ENCODE measurements at places on chromosomes 7 and 10.

DNA sequence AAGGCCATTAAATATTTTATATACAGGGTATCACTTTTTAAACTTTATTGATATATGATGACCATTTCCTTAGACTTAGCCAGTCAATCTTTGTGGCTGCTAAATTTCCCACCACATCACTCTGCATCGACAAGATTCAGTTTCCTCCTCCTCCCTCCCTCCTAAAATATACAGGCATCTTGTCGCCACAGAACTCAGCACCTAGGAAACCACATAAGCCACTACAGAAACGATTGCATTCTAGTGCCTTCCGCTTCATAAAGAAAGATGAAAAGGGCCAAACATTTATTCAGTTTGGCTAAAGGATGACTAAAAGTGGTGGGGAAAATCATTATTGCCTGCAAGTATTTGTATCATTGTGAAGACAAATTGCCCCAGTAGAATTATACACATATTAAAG is 30.7 kb downstream of the ERCC6 start:
- peaks cover 14% of the 10 kb centered on the region for H3K4me1 ChIP-seq
- no peak overlapping the region for H3K4me3 ChIP-seq
- no peak overlapping the region for H3K27ac ChIP-seq
- H3K27me3 ChIP-seq: no peaks in the 10 kb centered on the region
- H3K36me3 ChIP-seq: peaks cover 7% of the 10 kb centered on the region

- H3K27ac ChIP-seq: no peak overlapping the region
- H3K4me3 ChIP-seq: no peak overlapping the region
- H3K4me1 ChIP-seq: peaks cover 11% of the 10 kb centered on the region
These were observed 133.4 kb downstream of the MAD1L1 start for GRCh38 chr7:2099048-2099957.

GRCh38 chr10:6625428-6625827 is 45.4 kb upstream of the PRKCQ start:
- no peak overlapping the region for H3K4me3 ChIP-seq
- no peaks in the 10 kb centered on the region for H3K4me1 ChIP-seq
- no peak overlapping the region for H3K27ac ChIP-seq
- H3K27me3 ChIP-seq: no peaks in the 10 kb centered on the region
- H3K36me3 ChIP-seq: no peaks in the 10 kb centered on the region

GRCh38 chr7:147197006-147197405 is 1080.4 kb downstream of the CNTNAP2 start:
- H3K4me3 ChIP-seq: no peak overlapping the region
- H3K4me1 ChIP-seq: no peaks in the 10 kb centered on the region
- H3K27ac ChIP-seq: no peak overlapping the region
- H3K36me3 ChIP-seq: no peaks in the 10 kb centered on the region

DNA sequence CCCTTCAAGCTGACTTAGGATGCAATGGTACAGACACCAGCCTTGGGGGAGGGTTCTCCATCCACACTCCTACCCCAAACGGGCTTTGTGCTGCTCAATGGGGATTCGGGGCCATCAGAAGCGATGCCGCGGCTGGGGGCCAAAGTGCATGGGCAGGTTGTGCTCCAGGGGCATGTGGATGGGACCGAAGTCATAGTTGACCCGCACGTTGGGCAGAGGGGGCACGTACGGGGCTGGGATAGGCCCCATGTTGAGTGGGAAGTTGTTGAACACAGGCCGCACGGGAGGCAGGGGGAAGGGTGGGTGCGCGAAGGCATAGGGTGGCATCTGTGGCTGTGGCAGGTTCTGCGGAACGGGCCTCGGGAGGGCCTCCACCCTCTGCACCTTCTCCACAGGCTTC is 158.7 kb downstream of the RNF216 start:
- H3K27me3 ChIP-seq: no peaks in the 10 kb centered on the region
- H3K27ac ChIP-seq: no peak overlapping the region
- DNase-seq: no peak
- no peak overlapping the region for H3K4me3 ChIP-seq

GRCh38 chr7:116588225-116588624 is 63.4 kb downstream of the CAV1 start:
- DNase-seq: no peak
- H3K4me1 ChIP-seq: peaks cover 26% of the 10 kb centered on the region
- no peak overlapping the region for H3K27ac ChIP-seq
- no peaks in the 10 kb centered on the region for H3K36me3 ChIP-seq
- H3K4me3 ChIP-seq: no peak overlapping the region

DNA sequence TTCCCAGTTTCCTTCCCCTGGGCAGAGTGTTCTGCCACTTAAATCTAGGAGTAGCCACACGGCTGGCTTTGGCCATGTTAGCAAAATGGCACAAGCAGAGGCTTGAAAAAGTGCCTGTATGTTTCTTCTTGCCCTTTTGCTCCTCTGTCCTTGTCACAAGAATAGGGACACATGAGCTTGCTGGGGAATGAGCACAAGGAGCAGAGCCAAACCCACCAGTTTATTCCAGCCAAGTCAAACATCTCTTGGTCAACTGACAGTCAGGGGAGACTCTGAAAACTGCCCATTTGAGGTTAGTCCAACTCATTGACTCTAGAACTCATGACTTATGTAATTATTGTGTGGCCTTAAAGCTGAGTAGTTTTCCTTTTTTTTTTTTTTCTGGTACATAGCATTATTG is 739.7 kb upstream of the FZD8 start:
- no peak overlapping the region for H3K4me3 ChIP-seq
- H3K27me3 ChIP-seq: no peaks in the 10 kb centered on the region
- no peaks in the 10 kb centered on the region for H3K36me3 ChIP-seq
- no peak overlapping the region for H3K27ac ChIP-seq
- no peak for DNase-seq
- no peaks in the 10 kb centered on the region for H3K4me1 ChIP-seq

- no peak overlapping the region for H3K27ac ChIP-seq
- H3K36me3 ChIP-seq: no peaks in the 10 kb centered on the region
- no peak for DNase-seq
- peaks cover 5% of the 10 kb centered on the region for H3K27me3 ChIP-seq
These were observed 9.8 kb downstream of the CDHR1 start for GRCh38 chr10:84204122-84204521.

GRCh38 chr7:137544453-137545058 is 201.0 kb upstream of the PTN start:
- H3K27ac ChIP-seq: no peak overlapping the region
- DNase-seq: no peak
- H3K27me3 ChIP-seq: no peaks in the 10 kb centered on the region
- H3K36me3 ChIP-seq: no peaks in the 10 kb centered on the region
- H3K4me1 ChIP-seq: no peaks in the 10 kb centered on the region
- H3K4me3 ChIP-seq: no peak overlapping the region

- H3K4me3 ChIP-seq: no peak overlapping the region
- H3K27ac ChIP-seq: no peak overlapping the region
- H3K27me3 ChIP-seq: no peaks in the 10 kb centered on the region
These were observed 56.5 kb downstream of the MMRN2 start for GRCh38 chr10:86900955-86901354.

- H3K4me3 ChIP-seq: no peak overlapping the region
- H3K27me3 ChIP-seq: no peaks in the 10 kb centered on the region
- no peak for DNase-seq
- H3K27ac ChIP-seq: no peak overlapping the region
- H3K36me3 ChIP-seq: no peaks in the 10 kb centered on the region
These were observed 26.8 kb upstream of the CABCOCO1 start for GRCh38 chr10:61635932-61636331.

- peaks cover 2% of the 10 kb centered on the region for H3K36me3 ChIP-seq
- no peaks in the 10 kb centered on the region for H3K27me3 ChIP-seq
- peaks cover 38% of the 10 kb centered on the region for H3K4me1 ChIP-seq
- no peak overlapping the region for H3K27ac ChIP-seq
- DNase-seq: no peak
- H3K4me3 ChIP-seq: no peak overlapping the region
These were observed 126.0 kb downstream of the PARD3 start for GRCh38 chr10:34689053-34689452.

- no peak overlapping the region for H3K27ac ChIP-seq
- no peak overlapping the region for H3K4me3 ChIP-seq
- no peak for DNase-seq
- no peaks in the 10 kb centered on the region for H3K36me3 ChIP-seq
These were observed 323.3 kb upstream of the LRRN3 start for GRCh38 chr7:110767550-110768110.

DNA sequence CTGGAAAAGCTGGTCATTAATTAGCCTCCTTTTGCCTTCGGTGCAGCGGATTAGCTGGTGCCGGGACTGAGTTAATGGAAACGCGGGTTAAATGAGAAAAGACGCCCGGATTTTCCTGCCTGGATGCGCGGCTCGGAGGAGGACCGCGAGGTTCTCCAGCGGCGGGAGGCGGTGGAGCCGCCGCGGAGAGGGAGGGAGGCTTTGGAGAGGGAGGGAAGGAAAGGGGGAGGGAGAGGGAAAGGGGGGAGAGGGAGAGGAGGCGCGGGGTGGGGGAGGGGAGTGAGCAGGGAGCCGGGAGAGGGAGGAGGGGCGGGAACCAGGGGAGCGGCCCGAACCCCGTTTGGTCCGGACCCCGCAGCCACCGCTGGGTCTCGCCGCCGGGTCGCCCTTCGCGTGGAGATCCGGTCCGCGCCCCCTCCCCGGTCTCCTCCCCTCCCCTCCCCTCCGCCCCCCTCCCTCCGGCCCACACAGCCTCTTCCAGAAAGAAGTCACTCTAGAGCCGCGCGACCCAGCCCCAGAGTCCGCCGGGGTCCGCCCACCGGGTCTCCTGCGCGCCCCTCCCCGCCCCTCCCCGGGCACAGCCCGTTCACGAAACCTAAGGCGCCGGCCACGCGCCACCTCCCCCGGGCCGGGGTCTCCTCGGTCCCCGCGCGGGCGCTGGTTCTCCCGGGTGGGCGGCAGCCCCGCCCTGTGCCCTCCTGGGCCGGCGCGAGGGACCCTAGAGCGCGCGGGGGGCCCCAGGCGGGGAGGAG is 347.5 kb downstream of the DNAJB6 start:
- H3K4me3 ChIP-seq: peak overlapping the region; percentile 17
- no peak overlapping the region for H3K27ac ChIP-seq
- H3K4me1 ChIP-seq: peaks cover 23% of the 10 kb centered on the region
- peak; percentile 45 for DNase-seq
- no peaks in the 10 kb centered on the region for H3K36me3 ChIP-seq

DNA sequence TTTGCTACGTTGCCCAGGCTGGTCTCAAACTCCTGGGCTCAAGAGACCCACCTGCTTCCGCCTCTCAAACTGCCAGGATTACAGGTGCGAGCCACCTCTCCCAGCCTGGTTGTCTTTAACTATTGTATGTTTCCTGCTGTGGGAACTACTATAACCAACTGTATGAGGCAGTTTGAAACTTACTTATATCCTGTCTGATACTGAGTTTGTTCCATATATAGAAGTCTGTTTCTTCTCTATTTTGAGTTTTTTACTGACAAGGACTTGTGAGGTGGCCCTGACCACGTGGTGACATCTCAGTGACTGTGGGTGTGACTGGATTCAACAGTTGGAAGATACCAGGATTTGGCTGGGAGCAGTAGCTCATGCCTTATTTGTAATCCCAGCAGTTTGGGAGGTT is 14.2 kb downstream of the FBH1 start:
- no peaks in the 10 kb centered on the region for H3K4me1 ChIP-seq
- no peak overlapping the region for H3K4me3 ChIP-seq
- H3K36me3 ChIP-seq: peaks cover 22% of the 10 kb centered on the region
- DNase-seq: no peak
- H3K27me3 ChIP-seq: no peaks in the 10 kb centered on the region
- no peak overlapping the region for H3K27ac ChIP-seq

DNA sequence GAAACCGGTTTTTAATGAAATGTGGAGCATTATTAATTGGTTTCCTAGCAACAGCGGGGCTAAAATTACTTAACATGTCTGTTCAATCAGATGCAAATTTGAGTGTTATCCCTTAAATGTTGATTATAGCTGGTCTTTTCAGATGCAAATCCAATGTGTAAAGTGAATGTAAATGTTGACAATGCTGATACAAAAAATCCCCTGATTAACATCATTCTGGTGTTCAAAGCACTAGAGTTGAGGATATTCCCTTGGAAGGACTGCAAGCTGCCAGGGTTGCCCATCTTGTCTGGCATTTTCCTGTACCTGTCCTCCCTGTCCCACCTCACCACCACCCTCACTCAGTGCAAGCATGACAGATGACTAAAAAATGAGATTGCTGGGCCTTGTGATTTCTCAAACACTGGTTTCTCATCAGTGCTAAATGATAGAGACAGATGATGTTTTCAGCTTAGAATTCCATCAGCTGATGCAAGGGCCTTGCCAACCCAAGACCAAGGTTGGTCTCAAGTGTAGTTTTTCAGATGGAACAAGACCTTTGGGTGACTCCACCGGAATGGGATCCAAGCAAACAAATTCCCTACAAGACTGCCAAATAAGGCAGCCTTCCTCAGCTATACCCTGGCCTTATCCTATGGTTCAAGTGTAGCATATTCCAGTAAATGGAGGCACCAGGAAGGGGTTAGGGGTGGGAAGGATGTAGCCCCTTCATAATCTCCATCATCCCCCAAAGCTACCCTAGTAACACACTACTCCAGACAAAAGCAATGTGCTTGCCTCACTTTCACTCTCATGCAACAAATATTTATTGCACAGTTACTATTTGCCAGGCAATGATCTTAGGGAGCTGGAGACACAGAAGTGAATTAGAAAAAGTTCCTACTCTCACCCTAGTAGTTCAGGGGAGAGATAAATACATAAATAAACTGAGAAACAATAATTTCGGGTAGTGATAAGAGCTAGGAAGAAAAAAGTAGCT is 54.9 kb downstream of the JAZF1 start:
- no peaks in the 10 kb centered on the region for H3K36me3 ChIP-seq
- no peak overlapping the region for H3K4me3 ChIP-seq
- peak overlapping the region; percentile 18 for H3K27ac ChIP-seq

DNA sequence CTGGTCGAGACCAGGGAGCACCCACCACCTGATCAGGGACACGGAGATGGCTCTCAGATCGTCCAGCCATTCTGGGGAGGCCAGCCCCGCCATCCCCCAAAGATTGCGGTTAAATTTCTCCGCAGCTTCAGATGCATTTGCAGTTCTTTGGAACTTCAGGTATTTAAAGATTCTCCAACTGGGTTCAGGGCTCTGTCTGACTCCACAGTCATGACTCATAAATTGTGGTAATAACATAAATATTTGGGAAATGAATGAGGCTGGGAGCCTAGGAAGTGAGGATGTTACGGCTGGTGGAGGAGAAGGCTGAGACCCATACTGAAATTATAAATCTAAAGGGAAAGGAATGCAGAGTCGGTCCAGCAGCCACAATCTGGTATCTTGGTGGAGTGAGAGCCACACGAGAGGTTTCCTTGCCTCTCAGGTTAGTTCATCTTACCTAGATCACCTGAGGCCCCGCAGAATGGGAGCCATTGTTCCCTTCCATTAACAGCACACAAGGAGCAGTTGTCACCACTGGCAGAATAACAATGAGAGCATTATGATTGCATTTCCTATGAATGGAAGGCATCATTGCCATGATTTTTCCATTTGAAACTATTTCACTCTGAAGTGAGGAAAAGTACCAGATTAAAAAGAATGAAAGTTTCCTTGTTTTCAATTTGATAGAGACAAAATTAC is 26.7 kb upstream of the DNAJB6 start:
- no peaks in the 10 kb centered on the region for H3K27me3 ChIP-seq
- H3K4me3 ChIP-seq: no peak overlapping the region
- peaks cover 17% of the 10 kb centered on the region for H3K4me1 ChIP-seq
- no peak for DNase-seq
- H3K36me3 ChIP-seq: no peaks in the 10 kb centered on the region
- peak overlapping the region; percentile 67 for H3K27ac ChIP-seq

GRCh38 chr10:34661580-34661979 is 153.5 kb downstream of the PARD3 start:
- H3K36me3 ChIP-seq: no peaks in the 10 kb centered on the region
- peaks cover 54% of the 10 kb centered on the region for H3K4me1 ChIP-seq
- no peak overlapping the region for H3K4me3 ChIP-seq
- no peak overlapping the region for H3K27ac ChIP-seq
- no peaks in the 10 kb centered on the region for H3K27me3 ChIP-seq
